ENCODE measurements at places on chromosomes 5 and 9. TPM values are rescaled to one million over a fixed set of nuclear protein-coding genes. Genes with fewer than 3 reads are reported as not detected.

- no peak for DNase-seq
Measured at GRCh38 chr9:101387871-101388506, 3.2 kb upstream of the BAAT start.

GRCh38 chr5:173764332-173765028 lies 123.7 kb upstream of the CPEB4 start:
- no peak for DNase-seq

GRCh38 chr9:129783516-129784361 lies 19.2 kb upstream of the TOR1B start:
- DNase-seq = no peak

DNA sequence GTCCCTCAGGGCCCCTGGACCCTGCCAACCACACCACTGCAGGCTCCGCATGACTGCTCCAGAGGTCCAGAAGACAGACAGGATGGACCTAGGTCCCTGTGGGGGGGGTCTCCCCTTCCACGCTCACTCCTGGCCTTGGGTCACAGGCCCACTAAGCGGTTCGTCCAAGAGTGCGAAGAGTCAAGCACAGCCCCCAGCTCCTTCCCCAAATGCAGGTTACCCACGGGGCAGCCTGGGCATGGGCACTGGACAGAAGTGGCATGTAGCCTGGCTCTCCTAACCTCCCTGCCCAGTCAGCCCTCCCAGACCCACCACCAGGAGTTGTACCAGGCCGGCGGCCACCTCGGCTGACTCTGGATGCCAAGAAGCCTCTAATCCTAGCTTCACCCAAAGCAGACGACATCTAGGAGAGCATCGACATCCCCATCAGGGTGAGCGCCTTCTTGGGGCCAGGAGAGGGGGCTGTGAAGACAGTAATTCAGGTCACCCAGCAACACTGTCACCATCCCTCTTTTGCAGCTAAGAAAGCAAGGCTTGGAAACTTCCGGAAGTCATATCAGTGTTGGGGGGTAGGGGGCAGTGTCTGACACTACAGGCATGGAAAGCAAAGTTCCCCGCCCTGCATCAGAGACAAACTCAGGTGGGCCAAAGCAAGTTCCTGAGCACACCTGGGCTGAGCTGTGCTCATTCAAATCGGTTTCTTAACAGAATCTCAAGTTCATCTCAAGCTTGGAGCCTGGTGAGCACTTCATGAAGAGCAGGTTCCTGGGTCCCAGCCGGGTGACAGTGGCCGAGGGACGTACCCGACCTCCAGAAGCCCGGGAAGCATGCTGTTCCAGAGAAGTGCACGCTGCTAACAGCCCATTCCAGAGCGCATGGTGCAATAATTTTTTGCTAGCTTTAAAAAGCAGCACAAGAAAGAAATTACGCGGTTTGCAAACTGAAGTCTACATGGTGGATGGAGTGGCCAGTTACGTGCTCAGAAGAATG lies 68.7 kb downstream of the SEMA4D start:
- DNase-seq = no peak

DNA sequence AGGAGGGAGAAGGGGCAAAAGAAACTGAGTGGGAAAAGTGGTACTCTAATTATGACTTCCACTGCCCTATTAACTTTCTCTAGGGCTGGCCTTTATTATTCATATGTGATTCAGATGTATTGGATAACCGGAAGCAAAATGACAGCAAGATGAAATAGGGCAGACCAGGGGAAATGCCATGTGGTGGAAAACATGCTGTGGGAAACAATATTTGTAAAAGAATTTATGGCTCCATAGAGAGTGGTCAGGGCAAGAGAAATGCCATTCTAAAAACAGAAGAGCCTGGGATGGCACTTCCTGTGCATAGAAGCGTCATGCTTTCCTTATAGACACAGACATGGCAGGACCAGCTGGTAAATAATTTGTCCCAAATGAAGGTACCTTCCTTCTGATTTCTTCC lies 67.7 kb downstream of the MEGF10 start:
- no peak for DNase-seq

DNA sequence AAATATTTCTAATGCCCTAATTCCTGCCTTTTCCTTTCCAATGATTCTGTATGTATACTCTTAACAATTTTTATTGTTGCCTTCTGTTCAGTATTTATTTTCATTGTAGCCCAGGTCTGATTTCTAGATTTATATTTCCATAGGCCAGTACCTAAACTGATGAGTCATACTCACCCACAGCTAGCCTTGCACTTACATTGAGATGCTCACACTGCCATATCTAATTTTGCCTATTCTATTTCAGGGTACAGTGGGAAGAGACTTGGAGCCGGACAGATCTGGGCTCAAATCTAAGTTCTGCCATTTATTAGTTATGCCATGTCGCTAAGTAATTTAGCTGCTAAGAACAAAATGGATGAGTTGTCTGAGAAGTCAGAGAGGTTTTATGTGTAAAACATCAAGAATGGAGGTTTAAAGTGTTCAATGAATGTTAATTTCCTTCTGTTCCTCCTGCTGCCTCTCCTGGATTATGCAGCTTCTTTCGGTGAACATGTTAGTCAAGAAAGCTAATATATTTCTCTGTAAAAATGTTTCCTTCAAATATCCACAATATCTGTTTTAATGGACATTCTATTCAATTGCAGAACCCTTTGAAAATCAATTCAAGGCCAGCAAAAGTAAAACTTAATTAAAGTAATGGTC lies 62.3 kb upstream of the CDK5RAP2 start:
- no peak for DNase-seq

- no peak for DNase-seq
Measured at GRCh38 chr5:21831145-21831787, 1021.9 kb downstream of the CDH12 start.

- no peak for DNase-seq
Measured at GRCh38 chr9:131017067-131017466, 8.1 kb downstream of the LAMC3 start.

DNA sequence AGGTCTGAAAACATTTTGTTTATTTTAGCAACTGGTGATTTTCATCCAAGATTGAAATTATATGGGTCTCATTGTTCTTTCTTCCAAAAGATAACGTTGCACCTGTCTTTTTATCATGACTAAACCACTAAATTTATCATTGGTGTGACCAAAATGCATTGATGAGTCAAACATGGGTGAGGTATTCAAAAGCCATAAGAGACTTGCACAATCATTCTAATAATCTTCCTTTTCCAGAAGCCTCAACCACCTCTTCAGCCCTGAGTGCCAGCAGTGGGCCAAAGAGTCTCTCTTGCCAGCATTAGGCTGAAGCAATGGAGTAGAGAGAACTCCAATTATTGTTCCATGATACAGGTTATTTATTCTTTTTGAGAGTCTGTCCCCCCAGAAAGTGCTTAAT lies 198.9 kb downstream of the LURAP1L start:
- no peak for DNase-seq

DNA sequence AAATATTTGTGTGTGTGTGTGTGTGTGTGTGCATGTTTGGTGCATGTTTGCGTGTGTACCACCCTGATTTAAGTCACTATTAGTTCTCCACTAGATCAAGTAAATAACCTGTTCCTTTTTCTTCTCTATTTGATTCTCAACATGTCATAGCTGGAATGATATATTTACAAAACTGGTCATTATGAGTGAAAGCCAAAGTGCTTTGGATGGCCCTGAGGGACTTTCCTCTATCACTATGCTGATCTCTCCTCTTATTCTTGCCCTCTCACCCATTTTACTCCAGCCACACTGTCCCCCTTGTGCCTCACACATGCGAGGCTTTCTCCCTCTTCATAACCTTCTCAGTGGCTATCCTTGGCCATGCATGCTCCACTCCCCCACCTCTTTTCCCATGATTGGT lies 144.6 kb upstream of the NMUR2 start:
- no peak for DNase-seq

DNA sequence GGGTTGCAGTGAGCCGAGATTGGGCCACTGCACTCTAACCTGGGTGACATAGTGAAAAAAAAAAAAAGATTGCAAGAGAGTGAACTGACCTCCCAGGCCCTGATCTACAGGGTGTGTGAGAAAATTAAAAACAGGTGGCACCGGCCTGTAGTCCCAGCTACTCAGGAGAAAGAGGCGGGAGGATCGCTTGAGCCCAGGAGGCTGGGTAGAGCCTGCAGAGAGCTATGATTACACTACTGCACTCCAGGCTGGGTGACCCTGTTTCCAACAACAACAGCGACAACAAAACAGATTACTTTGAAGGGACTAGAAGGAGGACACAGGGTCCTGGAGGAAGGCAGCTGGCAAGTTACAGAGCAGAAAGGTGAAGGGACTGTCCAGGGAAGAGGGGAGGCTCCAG lies 42.2 kb upstream of the FABP6 start:
- no peak for DNase-seq

DNA sequence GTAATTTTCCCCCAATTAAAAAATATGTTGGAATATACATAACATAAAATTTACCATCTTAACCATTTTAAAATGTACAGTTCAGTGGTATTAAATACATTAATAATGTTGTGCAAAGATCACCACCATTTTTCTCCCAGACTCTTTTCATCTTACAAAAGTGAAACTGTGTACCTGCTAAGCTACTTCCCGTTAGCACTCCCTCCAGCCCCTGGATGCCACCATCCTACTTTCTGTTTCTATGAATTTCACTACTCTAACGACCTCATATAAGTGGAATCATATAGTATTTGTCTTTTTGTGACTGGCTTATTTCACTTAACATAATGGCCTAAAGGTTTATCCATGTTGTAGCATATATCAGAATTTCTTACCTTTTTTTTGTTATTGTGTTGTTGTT lies 112.9 kb downstream of the HSPA4 start:
- DNase-seq = no peak

- no peak for DNase-seq
Measured at GRCh38 chr5:32866138-32866537, 155.0 kb downstream of the NPR3 start.

GRCh38 chr9:36063804-36064447 lies 27.2 kb downstream of the RECK start:
- DNase-seq = no peak

DNA sequence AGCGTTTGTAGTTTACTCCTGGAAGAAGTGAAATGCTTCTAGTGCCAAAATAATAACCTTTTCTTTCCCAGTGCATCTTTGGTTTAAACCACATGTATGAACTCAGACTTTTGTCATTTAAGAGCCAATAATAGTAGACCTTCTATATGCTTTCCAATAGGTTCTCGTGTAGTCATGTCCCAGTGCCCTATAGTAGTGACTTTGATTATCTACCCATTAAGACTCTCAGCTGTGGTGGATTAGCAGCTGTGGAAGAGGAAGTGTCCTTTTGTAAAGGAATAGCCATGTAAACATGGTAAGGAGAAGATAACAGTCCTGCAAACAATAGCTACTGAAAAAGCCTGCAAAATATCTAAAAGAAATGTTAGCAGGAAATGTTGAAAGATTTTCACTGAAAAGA lies 765.3 kb downstream of the MTRR start:
- DNase-seq = no peak

GRCh38 chr5:72223371-72223770 lies 96.7 kb downstream of the MRPS27 start:
- DNase-seq = no peak

GRCh38 chr9:19995619-19996018 lies 206.8 kb upstream of the SLC24A2 start:
- DNase-seq = no peak

- DNase-seq = no peak
Measured at GRCh38 chr5:109645707-109646192, 44.0 kb upstream of the MAN2A1 start.

GRCh38 chr5:139767960-139768359 lies 27.6 kb upstream of the PSD2 start:
- DNase-seq = no peak

DNA sequence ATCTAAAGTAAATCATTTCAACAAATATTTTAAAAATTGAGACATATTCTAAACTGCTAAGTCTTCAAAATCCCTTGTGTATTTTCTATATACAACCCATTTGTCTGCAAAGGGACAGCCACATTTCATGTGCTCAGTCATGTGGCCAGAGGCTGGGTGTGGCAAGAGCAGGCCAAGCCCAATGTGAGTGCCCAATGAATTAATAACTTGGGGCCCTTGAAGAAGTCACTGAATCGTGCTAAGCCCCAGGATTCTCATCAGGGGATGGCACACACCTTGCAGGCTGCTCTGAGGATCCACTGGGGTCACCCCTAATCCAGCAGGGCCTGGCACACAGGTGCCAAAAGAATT lies 78.2 kb upstream of the SMIM23 start:
- no peak for DNase-seq

DNA sequence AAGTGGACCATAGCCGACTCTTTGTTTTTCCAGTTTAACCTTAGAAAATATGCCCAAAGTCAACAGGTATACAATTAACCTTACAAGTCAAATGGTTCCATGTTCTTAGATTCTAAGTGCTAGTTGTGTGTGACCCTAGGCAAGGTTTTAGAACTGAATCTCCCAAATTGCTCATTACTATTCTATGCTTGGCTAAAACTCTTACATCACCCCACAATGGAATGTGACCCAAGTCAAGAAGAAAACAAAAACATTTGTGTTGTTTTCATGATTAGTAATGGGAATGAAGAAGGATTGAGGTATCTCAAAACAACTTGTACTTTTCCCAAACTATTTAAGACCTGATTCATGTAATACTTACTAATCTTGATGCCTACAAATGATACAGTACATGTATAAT lies 159.2 kb downstream of the ARRDC3 start:
- DNase-seq = no peak

DNA sequence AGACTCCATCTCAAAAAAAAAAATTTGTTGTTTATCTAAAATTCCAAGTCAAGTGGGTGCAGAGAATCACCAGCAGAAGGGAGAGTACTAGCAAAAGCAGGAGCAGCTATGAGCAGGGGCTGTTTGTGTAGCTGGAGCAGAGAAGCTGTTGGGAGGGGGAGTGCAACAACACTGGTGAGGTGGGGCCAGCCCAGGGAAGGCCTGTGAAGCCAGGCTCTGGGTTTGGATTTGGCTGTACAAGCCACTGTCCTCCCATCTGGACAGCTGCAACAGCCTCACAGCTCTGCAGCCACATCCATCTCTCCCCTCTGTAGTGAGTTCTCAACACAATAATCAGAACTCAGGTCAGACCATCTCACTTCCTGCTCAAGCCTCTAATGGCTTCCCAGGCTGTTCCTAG lies 59.4 kb downstream of the TMOD1 start:
- no peak for DNase-seq

GRCh38 chr9:5483306-5483705 lies 27.0 kb upstream of the PDCD1LG2 start:
- DNase-seq = no peak

DNA sequence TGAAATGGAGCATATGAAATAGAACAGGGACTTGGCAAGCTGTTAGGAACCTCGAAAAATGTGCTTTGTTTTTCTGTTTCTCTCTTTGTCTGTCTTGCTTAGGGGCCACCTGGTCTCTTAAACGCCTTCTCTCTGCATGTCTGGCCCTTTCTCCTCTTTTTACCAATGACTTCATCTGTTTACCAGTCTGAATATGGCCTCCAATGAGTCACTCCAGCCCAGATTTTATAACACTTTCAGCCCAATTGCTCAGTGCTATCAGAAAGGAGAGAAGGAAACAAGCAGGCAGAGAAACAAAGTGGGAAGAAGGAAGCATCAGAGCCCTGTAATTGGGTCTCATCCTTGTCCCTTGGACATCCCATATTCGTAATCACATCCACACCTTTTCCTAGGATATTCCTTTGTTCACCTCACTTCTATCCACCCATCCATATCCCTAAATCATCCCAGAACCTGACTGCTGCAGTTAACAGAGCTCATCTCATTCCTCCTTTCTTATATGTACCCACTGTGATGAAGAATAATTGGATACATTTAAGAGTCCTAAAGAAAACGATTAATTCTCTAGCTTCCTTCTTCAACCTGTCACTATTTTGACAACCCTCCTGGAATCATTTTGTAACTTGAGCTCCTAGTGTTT lies 151.8 kb upstream of the GPR151 start:
- no peak for DNase-seq

Gene LCN9
- polyA plus RNA-seq = not detected

Gene ABCA1
- 9.6 TPM for polyA plus RNA-seq

Gene ADGRD2
- polyA plus RNA-seq = not detected

Gene ARRDC1
- 30.2 TPM for polyA plus RNA-seq

Gene SLC34A1
- polyA plus RNA-seq = 315 TPM

Gene COL23A1
- 8.7 TPM for polyA plus RNA-seq

Measured in renal cortex interstitium (tissue), 15 donors.